ENCODE measurements at places on chromosomes 1 and 21.
A peak's percentile ranks its signal among the peaks of the same experiment; 100 is the strongest.

DNA sequence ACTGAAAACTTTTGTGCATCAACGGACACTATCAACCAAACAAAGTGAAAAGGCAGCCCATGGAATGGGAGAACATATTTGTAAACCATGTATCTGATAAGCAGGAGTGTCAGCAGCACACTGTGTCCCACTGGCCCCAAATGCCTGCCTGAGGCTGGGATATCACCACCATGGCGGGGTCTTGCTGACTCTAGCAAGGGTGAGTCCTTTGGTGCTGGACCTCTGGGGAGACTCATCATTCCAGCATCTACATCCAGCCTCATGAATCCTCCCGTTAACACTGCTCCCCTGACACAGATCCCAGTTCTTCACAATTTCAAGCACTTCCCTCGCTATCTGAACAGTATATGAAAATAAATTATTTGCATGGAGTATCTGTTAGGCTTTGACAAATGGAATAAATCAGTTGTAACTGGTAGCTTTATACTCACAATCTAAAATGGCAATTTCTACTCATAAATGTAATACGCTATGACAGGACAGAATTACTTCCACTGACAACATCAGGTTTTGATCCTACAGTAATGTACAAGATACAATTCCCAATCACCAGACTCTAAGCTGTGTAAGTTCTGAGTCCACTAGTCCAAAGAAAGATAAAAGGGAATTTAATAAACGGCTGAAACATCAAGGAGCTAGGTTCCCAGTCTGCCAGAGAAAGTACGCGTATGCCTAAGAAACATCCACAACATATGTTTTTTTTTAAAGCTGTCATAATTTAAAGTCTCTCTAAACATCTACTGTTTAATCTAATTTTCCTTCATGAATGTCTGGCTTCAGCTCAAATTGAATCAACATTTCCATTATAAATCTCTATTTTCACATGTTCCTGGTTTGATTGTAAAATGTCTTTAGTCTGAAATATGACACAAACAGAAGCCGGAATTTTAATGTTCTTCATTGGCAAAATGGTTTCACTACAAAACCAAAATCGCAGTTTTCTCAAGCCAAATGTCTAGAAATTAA is 95.1 kb downstream of the SIPA1L2 start:
- DNase-seq = no peak

GRCh38 chr1:205569411-205570172 is 62.2 kb downstream of the ELK4 start:
- no peak for DNase-seq

GRCh38 chr1:55929652-55930051 is 649.7 kb downstream of the PLPP3 start:
- DNase-seq = no peak

DNA sequence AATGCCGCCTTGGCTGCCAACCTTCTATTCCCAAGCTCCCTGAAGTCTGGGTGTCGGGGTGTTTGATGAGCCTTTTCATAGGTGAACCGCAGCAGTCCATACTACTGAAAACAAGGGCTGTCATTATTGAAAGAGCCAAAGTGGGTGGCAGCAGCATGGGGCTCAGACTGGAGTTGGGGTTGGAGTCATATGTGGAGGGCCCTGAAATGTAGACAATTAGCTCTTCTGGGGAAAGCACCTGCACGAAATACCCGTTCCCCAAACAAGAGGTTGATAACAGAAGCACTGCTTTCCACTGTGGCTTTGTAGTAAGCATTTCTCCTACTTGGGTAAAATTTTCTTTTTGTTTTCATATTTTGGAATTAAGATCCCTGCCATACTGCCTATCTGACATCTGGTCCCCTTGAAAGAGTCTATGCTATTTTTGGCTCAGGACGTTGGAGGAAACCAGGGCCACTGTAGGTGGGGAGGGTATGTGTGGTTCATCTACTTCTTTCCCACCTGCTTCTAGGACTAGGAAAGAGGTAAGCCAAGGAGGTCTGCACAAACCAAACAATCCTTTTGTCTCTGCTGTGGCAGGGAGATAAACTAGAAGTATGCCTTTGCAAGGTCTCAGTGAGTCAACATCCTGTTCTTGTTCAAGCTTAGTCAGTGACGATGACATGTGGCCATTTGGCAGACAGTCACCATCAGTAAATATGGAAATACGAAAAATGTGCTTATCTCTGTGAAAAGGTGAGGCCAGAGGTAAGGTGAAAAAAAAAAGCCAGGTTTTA is 197.0 kb upstream of the UBE2U start:
- DNase-seq = peak; percentile 84

- no peak for DNase-seq
These were observed at the start of gene KRTAP23-1 for GRCh38 chr21:30348506-30348905. TSS of gene KRTAP23-1 (minus strand) at chr21:30348606. CDS start at chr21:30348606, 0 bp downstream.

DNA sequence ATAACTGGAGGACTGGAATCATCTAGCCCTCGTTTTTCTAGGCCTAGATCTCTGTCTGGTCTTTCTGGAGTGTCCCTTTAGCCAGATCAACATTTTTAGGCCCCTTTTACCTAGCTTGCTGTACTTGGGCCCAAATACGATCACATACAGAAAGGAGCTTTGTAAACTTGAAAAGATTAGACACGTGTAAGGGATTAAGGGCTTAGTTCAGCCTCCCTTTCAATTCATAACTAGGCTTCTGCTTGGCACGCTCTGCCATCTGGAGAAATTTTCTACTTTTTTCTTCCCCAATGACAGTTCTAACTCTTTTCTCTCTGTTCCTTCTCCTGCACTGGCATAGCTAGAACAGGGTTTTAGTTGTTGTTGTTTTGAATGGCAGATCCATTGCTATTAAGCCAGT is 153.3 kb upstream of the BEND5 start:
- no peak for DNase-seq

- no peak for DNase-seq
These were observed 12.6 kb downstream of the IL10RB start for GRCh38 chr21:33278721-33279120.

GRCh38 chr1:97943354-97943753 is 22.5 kb upstream of the DPYD start:
- peak; percentile 90 for DNase-seq

- DNase-seq = no peak
These were observed 10.0 kb upstream of the MORC3 start for GRCh38 chr21:36310016-36310415.

- no peak for DNase-seq
These were observed 201.5 kb downstream of the TBX15 start for GRCh38 chr1:118786454-118787155.

- peak; percentile 49 for DNase-seq
These were observed 595 bp downstream of the RNF2 start for GRCh38 chr1:185045814-185046492.

DNA sequence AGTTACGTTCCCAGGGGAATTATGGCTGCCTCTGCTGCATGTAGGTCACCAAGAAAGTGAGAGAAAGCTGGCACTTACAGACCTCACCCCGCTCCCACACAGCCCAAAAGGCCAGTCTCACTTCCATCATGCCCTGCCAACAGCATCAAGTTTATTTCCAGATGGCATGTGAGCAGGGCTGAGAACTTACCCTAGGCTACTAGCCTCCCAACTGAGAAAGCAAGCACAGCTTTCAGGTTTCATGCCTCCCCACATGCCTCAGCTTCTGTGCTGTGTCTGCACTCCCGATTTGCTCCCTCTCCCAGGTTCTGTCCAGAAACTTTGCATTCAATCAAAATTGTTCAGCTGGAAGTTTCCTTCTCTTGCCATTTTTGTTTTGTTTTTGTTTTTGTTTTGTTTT is 59.1 kb upstream of the CRB1 start:
- no peak for DNase-seq

- DNase-seq = no peak
These were observed 570 bp upstream of the VASH2 start for GRCh38 chr1:212949771-212950170.

- no peak for DNase-seq
These were observed 16.1 kb downstream of the PRRC2C start for GRCh38 chr1:171501305-171502024.

DNA sequence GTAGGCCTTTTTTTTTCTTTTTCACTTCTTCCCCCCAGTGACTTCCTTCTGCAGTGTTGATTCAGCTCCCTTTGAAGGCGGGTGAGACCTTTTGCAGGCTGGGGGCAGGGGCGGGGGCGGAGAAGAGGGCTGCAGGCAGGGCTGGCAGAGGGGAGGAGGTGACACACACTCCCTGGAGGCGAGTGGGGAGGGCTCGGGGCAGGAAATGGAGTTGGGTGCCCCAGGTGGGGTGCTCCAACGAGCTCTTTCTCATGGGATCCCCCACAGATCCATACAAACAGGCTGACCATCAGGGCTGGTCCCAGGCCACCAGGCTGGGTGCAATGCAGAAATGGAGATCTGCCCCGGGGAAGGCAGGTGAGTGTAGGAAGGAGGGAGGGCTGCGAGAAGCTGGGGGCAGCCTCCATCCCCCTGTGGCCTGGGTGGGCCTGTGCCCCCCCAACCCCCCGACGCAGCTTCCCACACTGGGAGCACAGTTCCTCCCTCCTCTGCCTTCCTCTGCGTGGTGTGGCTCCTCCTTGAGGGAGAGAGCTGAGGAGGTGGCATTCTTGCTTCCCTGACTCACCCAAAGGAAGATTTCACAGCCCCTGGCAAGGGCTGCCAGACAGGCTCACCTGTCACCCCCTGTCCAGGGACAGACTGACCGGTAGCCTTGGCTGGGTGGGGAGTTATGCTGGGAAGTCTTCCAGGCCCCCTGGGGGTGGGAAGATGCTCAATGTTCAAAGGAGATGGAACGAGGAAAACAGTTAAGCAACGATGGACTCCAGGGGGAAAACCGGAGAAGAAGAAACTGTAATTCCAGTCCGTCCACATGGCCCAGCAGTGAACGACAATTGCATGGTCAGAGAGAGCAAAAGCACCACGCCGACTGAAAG is 7.1 kb upstream of the ITGB2 start:
- no peak for DNase-seq

DNA sequence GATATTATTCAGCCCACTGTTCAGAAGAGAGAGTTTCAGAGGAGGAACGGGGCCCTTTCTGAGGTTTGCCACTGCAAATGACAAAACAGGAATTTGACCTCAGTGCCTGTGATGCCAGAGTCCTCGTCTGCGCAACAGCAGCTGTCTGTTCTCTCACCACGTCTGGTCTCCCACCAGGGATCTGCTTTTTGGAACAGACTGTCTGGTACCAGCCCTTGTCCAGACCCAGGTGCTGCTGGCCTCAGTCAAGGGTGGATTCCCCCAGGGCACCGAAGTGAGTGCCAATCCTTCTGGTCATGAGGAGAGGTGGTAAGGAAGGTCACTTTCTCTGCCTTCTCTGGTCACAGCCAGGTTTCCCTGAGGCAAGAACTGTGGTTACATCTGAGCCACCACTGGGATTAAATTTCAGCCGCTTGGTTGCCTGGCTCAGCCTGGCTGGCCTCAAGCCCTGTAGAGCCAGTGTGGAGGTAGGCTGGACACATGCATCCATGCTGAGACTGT is 2.3 kb upstream of the BCAN start:
- no peak for DNase-seq

All from dermis blood vessel endothelial cell (primary cell).